ENCODE measurements at places on chromosomes 1 and 21.
A peak's percentile ranks its signal among the peaks of the same experiment; 100 is the strongest.

DNA sequence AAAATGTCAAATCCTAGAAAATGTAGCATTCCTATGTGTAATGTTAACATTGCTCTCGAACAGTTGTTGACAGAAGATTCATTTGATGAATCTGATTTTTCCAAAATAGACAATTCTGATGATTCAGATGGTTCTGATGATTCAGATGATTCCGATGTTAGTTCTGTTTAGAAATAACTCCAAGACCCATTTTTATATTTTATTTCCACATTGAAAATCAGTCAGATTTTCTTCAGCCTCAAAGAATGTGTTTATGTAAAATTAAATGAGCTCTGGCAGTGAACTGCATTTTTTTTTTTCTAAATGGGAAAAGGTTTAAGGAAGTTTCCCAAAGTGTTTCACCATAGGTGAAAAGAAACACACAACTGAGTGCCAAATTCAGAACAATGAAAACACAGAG, 136.5 kb downstream of the TSEN15 start:
- no peak for DNase-seq

- DNase-seq = no peak
Observed at GRCh38 chr1:77583483-77583882, 99.0 kb downstream of the ZZZ3 start.

- no peak for DNase-seq
Observed at GRCh38 chr1:62426237-62426636, 10.6 kb upstream of the USP1 start.

DNA sequence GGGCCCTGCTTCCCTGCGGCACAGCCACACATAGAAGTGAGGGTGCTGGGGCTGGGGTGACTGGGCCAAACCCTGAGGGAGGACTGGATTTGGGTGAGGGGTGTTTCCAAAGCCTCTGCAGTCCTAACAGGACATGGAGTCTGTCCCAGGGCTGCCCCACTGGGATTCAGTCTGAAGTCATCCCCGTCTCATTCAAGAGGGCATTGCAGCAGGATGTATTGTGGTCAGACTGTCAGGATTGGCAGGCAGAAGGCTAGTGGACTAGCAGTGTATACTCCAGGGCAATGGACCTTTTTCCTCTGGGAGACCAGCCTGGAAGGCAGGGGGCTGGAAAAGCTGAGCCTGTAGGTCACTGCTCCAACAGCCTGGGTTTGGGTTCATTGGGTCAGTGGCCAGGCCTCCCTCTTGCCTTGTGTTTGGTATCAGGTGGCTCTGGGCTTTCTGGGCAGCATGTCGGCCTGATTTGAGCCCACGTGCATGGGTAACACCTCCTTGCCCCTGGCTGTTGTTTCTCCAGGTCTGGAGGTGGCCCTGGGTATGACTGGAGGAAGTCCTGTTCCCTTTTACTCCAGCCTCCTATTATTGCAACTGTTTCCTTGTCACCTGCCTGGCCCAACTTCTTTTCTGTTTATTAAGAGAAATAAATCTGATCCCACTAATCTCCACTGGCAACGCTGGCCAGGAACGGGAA, 41.0 kb upstream of the SYNC start:
- no peak for DNase-seq

GRCh38 chr1:39269791-39270342, 65.4 kb downstream of the MACF1 start:
- no peak for DNase-seq

DNA sequence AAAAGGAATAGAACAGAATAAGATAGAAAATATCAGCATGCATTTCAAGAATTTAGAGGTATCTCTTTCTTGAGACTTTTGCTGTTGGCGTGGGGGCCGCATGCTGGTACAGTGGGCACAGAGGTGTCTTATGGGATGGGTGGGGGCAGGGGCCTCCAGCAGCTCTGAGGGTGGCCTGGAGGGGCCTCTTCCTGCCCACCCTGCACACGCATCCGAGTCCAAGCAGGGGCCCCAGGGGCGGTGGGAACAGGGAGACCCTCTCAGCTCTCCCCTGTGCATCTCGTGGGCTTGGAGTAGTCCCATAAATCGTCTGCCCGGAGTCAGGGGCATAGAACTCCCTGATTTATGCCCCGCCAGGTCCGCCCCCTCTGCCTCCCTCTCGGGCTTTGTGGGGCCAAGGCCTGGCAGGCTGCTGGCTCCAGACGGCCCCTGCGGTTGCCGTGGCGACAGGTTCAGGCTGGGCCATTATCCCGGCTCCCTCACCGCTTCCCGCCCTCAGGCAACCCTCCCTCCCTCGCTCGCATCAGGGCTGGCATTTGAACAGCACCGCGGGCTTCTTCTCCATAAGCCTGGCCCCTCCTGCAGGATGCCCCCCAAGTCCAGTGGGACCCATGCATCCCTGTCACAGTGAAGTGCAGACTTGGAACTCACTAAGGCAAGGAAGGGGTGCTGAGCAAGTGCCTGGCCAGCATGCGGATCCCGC, 133.2 kb upstream of the ZBTB40 start:
- DNase-seq = no peak

DNA sequence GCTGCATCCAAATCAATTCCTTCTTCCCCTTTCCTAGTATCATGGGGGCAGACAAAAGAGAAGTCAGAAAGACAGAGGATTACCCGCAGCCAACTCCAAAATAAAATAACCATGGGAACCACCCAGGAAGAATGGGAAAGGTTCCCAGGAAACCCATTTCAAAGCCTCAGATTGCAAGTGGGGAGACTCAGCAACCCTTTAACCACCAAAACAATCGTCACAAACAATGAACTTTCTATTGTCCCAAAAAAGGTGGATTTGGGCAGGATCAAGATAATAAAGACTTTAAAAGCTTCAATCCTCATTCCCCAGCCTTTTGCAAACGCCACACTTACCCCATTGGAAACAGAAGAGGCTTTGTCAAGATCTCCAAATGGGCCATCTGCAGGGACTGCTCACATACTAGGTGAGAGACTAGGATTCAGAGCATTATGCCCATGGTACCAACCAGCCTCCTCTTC, 5.1 kb downstream of the TIAM1 start:
- no peak for DNase-seq

- DNase-seq = no peak
Observed at GRCh38 chr1:202072211-202072765, 50.4 kb upstream of the GPR37L1 start.

- DNase-seq = peak; percentile 29
Observed at GRCh38 chr1:7962014-7962335, 464 bp downstream of the PARK7 start.

- DNase-seq = no peak
Observed at GRCh38 chr21:41975391-41976272, 21.8 kb upstream of the C2CD2 start.

DNA sequence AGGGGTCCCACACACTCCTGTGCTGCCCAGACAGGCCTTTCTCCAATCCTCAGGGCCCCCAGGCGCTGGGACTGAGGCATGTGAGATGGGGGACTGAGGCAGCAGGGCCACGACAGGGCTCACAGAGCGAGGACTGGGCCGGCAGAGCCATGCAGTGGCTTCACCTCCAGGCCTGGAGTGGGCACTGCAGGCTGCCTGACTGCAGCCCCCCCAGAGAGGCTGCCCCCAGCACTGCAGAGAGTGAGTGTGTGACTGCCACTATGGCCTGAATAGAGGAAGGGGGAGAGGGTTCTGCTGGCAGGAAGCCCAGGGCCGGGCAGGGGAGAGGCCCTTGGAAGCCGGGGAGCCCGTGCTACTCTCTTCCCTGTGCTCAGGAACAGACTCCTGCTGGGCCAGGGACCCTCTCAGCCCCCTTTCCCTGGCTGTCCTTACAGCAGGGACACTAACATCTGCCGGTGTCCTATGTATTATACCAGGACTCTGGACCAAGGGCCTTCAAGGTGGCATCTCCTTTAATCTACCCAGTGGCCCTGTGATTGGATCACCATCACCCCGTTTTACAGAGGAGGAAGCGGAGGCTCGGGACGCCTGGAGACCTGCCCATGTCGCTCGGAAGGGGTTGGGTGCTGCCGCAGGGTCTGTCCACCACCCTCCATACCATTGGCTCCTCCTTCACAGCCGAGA, 20.2 kb upstream of the PLEKHG5 start:
- no peak for DNase-seq

GRCh38 chr1:6035719-6036118, 10.0 kb upstream of the KCNAB2 start:
- no peak for DNase-seq

DNA sequence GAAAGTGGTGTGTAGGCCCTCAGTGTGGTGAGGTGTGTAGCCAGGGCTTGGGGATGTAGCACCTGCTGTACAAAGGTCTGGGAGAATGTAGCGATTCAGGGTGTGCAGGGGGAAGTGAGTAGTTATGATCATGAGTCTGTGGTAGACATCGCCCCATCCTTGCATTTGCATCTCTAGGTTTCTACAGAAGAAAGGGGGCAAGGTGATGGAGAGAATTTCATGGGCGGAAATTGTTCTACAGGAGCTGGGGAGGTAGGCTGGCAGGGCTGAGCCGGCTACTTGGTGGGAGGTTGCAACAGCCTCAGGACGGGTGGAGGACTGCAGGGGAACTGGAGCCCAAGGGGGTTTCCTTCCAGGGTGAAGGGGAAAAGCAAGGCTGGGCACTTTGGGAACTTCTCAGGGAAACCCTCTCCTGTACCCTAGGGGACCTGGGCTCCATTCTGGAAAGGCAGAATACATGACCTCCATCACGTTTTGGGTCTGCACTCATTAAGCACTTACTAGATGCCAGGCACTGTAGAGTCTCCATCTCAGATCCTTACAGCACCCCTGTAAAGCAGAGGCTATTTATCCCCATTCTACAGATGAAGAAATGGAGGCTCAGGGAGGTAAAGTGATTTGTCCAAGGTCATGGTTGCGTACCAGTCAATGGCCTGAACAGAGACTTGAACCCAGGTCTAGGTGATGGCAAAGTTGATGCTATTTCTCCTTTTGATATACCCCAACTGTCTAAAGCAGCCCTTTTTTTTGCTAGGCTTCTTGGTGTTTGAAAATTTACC, 14.5 kb upstream of the TNFRSF1B start:
- no peak for DNase-seq

DNA sequence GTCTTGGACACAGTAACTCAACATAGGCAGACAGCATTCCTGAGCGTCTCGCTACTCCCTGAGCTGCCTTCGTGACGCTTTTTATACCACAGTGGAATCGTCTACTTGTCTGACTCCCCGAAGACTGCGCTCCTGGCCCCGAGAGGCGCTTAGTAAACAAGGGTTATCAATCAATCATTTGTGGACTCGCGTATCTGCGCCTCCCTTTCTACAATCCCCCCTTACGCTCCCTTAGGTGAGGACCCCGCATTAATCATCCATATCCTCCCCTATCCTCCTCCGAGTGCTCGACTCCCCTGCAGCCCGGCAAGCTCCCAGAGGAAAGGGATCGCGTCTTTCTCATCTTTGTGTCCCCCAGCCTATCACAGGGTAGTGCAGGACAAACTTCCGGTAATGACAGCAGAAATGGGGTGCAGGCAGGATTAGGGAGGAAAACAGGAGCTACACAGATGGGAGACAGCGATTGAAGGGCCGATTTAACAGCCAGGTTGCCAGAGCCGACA, 522 bp downstream of the TMEM59 start:
- DNase-seq = peak; percentile 12

GRCh38 chr1:151993734-151994496, at the start of gene S100A10:
Gene S100A10, minus strand, starts transcription at chr1:151993859. Its CDS starts 7,629 bp downstream, at chr1:151986230.
- DNase-seq = peak; percentile 78

DNA sequence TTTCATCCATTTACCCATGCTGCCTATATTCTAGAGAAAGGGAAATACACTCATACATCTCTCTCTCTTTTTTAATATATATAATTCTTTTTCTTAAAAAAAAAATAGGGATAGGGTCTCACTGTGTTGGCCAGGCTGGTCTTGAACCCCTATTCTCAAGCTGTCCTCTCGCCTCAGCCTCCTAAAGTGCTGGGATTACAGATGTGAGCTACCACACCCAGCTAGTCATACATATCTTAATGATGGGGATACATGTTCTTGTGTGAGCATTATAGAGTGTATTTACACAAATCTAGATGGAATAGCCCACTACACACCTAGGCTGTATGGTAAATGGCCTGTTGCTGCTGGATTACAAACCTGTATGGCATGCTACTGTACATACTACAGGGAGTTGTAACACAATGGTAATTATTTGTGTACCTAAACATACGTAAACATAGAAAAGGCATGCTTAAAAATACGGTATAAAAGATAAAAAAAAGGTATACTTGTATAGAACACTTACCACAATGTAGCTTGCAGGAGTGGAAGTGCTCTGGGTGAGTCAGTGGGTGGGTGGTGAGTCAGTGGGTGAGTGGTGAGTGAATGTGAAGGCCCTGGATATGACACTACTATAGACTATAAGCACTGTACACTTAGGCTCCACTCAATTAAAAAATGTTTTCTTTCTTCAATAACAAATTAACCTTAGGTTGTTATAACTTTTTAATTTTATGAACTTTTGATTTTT, 72.9 kb downstream of the IVNS1ABP start:
- DNase-seq = no peak

All from activated CD4-positive, alpha-beta T cell treated with anti-CD3 and anti-CD28 coated beads, Interleukin-2, amount 50 U/mL, for 1 hour (primary cell).